ENCODE measurements at places on chromosomes 11 and 22. TPM values are rescaled to one million over a fixed set of nuclear protein-coding genes. Genes with fewer than 3 reads are reported as not detected.

POU2AF2 gene
- total RNA-seq: not detected

TMEM132A gene
- 6.7 TPM for total RNA-seq

LUZP2 gene
- total RNA-seq: 0.19 TPM

RAG2 gene
- total RNA-seq: not detected

LRRC32 gene
- total RNA-seq: 27.3 TPM

SMTNL1 gene
- total RNA-seq: not detected

H19 gene
- 350 TPM for total RNA-seq

P2RY2 gene
- 9.8 TPM for total RNA-seq

TRIM21 gene
- total RNA-seq: 36.8 TPM

HMOX1 gene
- total RNA-seq: 2.3 TPM

GDPD4 gene
- not detected for total RNA-seq

ELMOD1 gene
- total RNA-seq: 0.30 TPM

RBM14 gene
- 29.6 TPM for total RNA-seq

NCF4 gene
- total RNA-seq: 5.6 TPM

SLC16A8 gene
- total RNA-seq: not detected

MFNG gene
- 19.4 TPM for total RNA-seq

VSIG10L2 gene
- total RNA-seq: not detected

AQP11 gene
- 0.89 TPM for total RNA-seq

OR51G2 gene
- not detected for total RNA-seq

PHOX2A gene
- not detected for total RNA-seq

DDTL gene
- total RNA-seq: 2.9 TPM

TRIM64C gene
- not detected for total RNA-seq

DNAJB7 gene
- total RNA-seq: not detected

ACTN3 gene
- not detected for total RNA-seq

DDX25 gene
- total RNA-seq: not detected

CCDC81 gene
- total RNA-seq: 0.14 TPM

CLDN5 gene
- total RNA-seq: 22.9 TPM

VWA5A gene
- total RNA-seq: 1.6 TPM

SLC37A2 gene
- total RNA-seq: 10.5 TPM

PNPLA5 gene
- not detected for total RNA-seq

SLC22A9 gene
- total RNA-seq: not detected

ZNF74 gene
- 6.7 TPM for total RNA-seq

CST6 gene
- not detected for total RNA-seq

KRTAP5-7 gene
- total RNA-seq: not detected

GSTT2B gene
- 1.5 TPM for total RNA-seq

ZDHHC24 gene
- 5.5 TPM for total RNA-seq

PARVA gene
- 84.8 TPM for total RNA-seq

SCT gene
- total RNA-seq: not detected

ZNF143 gene
- total RNA-seq: 15.2 TPM

CNTN5 gene
- not detected for total RNA-seq

AMBRA1 gene
- total RNA-seq: 15.7 TPM

HEPN1 gene
- not detected for total RNA-seq

PANX3 gene
- total RNA-seq: not detected

CLCF1 gene
- 2.0 TPM for total RNA-seq

OR5T1 gene
- not detected for total RNA-seq

NAA40 gene
- 13.0 TPM for total RNA-seq

All from heart right ventricle (tissue), 16 donors.